ENCODE measurements at places on chromosomes 5 and 9.

DNA sequence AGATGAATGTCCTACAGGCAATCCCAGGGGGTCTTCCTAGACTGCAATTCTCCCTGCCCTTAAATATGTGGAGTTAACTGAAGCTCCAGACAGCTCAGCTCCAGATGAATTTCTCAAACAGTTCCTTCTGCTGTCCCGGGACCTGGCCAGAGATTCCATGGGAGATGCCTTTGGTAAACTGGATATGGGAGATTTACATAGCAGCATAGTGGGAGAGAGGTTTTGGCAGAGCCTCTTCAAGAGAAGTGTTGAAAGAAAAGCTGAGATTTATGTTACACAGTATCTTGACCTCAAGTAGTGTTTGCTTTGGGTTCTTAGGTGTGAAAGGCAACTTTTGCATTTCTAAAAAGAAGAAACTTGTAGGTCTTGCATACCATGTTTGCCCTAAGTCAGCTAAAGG, 364.9 kb downstream of the ARRDC3 start:
- DNase-seq = no peak

- DNase-seq = no peak
Observed at GRCh38 chr5:54463713-54464112, 8.2 kb downstream of the HSPB3 start.

DNA sequence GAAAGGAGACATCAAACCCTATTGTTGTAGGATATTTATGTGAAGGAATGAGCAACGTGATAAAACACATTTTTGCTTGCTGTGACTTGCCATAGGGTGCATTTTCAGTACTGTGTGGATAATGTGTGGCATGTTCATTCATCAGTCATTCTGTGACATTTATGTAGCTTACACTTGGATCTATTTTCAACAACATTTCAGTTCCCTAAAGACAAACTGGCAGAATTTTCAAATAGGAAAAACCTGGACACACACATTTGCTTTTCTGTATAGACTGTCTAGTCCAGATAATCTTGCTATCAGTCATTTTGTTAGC, 127.7 kb downstream of the TMC1 start:
- no peak for DNase-seq

DNA sequence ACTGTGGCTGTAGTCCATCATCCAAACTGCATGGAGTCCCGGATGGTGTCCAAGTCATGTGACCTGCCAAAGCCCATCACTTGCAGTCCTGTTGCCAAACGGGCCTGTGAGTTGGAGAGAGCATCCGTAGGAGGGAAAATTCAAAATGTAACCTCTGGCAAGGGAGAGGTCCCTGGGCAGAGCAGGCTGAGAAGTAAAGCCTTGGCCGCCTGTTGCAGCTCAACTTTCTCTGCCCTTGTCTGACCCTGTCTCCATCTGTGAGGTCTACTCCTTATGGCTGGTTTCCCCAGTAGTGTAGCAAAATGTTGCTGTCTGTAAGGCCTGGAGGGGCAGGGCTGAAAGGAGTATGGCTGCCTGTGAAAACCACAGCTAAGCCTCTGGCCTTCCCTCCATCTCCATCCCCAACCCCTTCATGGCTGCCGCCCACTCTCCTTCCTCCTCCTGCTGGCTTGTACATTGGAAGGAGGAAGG, 163.5 kb downstream of the SEMA6A start:
- DNase-seq = no peak

- no peak for DNase-seq
Observed at GRCh38 chr5:133825631-133826289, 142.7 kb downstream of the C5orf15 start.

DNA sequence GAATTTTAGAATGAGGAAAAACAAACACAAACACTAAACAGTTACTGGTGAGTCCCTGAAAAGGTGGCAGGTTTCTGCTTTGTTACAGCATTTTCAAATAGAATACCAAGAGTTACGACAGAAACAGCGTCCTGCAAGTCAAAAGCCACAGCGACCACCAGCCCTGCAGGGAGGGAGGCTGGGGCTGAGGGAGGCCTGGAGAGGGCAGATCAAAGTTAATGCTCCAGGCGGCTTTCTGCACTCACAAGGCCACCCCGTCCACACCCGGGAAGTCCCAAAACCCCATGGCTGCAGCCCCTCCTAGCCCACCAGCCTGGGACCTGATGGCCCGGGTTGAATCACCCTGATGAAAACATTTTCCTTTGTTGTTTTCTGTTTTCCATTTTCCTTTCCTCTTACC, 29.3 kb downstream of the COL23A1 start:
- no peak for DNase-seq

DNA sequence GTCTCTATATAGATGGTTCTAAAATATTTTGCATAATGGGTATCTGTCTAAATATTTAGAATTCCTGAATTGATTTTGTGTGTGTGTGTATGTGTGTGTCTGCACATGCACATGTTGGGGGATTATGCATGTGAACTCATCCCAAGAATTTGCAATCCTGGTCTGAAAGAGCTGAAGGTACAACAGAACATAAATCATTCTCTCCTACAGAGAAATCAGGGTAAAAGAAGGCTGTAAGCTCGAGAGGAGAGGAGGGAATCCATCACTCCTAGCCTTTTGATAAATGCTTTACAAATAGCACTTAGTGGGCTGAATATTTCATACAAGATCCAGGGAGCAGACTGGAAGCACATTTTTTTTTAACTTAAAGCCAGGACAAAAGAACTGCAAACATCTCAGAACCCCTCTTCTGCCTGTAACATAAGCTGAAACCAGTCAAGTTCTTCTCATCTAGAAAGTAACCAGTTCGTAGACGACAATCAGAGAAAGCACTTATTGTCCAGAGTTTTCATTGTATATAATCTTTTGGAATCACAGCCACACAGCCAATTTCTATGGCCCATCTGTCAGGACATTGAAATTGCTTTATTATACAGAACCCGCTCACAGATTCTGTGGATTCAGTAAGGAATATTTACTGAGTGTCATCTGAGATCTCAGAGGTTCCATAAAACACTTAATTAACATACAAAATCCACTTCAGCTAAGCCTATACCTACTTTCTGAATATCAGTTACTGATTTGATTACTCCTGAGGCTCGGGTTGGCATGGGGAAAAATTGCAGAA, 541.4 kb upstream of the ZNF462 start:
- no peak for DNase-seq

DNA sequence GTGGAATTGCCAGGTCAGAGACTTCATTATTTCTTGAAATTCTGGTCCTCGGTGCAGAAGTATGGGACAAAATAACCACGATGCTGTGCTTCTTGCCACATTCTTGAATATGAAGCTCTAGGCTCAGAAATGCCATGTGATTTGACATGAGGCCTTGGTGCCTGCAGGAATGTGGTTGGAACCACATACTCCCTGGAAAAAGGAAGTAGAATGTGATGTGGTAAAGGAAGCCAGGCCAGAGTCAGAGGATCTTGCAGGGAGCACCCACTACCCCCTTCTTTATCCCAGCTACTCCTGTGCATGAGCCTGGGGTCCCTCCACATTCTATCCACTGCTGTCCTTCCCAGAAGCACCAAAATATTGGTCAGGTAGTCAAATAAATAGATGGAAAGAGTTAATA, 80.9 kb downstream of the FOXD1 start:
- no peak for DNase-seq

DNA sequence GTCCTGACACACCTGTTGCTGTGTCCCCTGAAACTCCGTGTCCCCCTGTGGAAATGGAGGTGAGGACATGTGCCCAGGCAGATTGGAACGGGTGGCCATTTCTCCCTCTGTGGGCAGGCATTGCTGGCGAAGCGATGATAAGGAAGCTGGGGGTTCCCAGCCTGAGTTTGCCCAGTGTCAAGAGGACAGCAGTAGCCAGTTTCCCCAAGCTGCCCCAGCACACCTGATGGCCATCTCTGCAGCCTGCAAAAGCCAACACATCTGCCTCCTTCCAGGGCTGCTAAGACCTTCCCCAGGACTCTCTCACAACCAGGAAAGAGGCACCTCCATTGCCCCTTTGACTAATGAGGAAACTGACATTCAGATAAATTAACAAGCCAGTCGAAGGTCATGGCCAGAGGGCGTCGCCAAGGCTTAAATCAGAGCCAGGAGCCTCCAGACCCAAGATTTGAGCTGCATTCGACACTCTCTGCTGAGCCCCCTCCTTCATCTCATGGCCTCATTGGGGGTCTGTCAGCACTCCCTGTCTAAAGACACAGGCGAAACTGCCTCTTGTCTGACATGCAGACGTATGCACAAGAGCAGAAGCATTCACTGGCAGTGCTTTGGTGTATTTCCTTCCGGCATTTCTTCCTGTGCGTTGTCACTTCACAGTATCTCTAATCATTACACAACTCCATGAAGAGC, 10.4 kb upstream of the WNK2 start:
- DNase-seq = no peak

Data from activated CD8-positive, alpha-beta memory T cell treated with anti-CD3 and anti-CD28 coated beads for 4 hours (primary cell).